Skeletal muscle cell (primary cell): ENCODE measurements at places on chromosomes 11 and 22.

DNA sequence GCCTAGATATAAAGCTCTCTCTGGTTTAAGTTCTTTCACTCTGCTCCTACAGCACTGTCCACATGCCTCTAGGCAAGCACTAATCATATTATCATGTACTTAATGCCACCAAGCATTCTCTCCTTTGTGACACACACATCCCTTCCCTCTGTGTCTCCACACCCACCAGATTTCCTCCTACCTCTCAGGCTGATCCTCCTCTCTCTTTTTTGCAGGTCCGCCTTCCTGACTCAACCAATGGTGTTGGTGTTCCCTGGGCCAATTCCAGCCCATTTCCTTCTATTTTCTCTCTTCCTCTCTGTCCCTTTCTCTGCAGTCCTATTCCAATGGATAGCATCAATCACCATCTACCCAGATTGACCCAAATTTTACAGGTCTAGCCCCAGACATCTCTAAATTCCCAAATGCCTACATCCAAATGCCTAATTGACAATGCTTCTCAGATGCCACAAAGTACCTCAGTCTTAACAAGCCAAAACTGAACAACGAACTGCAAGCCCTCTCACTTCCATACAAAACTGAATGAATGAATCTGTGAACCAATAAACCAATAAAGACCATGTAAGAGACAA is 504 bp upstream of the ZNF215 start:
- no peak for DNase-seq

GRCh38 chr11:66567787-66568123 is 651 bp downstream of the CTSF start:
- no peak for DNase-seq

DNA sequence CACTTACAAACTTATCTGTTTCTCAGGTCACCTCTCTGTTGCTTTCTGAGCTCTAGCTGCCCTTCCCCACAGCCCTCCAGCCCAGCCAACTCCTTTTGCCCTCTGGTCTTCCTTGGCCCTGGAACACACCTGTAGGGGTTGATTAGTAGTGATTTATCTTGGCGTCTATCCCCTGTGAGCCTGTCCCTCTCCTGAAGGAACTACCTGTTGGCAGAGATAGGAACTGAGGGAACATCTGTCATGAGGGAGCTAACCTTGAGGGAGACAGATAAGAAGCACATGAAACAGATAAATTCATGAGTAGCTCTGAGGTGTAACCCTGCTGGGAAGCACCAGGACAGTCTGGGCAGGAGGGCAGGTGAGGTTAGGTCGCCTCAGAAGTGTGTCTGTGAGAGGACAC is 38.9 kb downstream of the CABIN1 start:
- DNase-seq = no peak

- DNase-seq = no peak
These were observed 14.4 kb downstream of the KCNJ5 start for GRCh38 chr11:128905345-128906184.

DNA sequence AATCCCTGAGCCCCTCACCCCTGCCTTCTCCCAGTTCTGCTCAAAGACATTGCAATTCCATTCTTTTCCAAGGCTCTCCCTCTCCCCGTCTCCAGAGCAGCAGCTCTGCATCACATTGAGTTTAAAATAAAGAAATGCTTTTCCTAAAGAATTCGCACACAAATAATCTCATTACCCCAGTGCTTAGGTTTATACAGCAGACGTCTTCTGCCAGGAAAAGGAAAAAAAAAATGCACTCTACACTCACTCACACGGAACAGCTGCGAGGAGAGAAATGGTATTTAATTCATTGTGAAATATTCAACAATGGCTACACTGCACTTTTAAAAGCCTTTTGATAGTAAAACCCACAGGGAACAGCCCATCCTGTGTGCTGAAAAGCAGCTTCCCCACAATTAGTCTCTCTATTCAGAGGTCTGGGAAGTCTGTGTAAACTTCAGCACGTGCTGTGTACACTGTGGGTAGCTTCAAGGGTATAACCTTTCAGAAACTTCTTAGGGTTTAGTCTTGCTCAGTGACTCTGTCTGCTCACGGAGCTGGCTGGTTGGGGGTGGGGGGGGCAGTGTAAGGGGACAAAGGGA is 42.8 kb downstream of the ETS1 start:
- DNase-seq = peak; percentile 53

- no peak for DNase-seq
These were observed 9.8 kb downstream of the HYOU1 start for GRCh38 chr11:119047205-119047604.
